ENCODE measurements at places on chromosomes 4 and X. TPM values are rescaled to one million over a fixed set of nuclear protein-coding genes. Genes with fewer than 3 reads are reported as not detected.

- no peak for DNase-seq
These were observed 96.8 kb downstream of the NSUN7 start for GRCh38 chr4:40846532-40846931.

DNA sequence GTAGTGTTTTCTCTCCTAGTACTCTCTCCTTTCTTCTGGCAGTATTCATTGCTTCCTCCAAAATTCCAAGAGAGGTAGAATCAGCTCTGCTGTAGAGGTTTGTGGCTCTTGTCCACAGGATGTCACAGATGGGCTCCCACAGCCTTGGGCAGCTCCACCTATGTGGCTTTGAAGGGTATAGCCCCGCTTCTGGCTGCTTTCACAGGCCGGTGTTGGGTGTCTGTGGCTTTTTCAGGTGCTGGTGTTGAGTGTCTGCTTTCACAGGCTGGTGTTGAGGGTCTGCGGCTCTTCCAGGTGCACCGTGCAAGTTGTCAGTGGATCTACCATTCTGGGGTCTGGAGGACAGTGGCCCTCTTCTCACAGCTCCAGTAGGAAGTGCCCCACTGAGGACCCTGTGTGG, 7.9 kb upstream of the AADAT start:
- DNase-seq = no peak

GRCh38 chr4:139986689-139987501, 167.1 kb downstream of the MAML3 start:
- DNase-seq = peak; percentile 74

DNA sequence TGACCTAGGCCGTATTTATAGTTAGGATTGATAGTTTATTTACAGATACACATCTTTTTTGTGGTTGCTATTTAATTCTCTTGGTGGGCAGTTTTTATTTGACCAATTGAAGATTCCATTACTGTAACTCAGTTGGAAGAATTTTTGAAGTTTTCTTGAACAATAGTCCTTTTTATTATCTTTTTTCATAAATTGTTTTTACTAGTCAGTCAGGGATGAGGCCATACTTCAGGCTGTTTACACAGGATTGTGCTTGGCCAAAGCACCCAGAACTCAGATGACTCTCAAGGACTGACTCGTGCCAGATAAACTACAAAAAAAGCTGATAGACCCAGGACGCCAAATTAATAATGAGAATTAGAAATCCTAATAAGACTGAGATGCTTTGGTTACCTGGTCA, 7.0 kb downstream of the HERC3 start:
- peak; percentile 68 for DNase-seq

GRCh38 chr4:10733481-10734062, 49.0 kb upstream of the CLNK start:
- DNase-seq = no peak

GRCh38 chr4:147747787-147748454, 16.0 kb downstream of the ARHGAP10 start:
- no peak for DNase-seq

DNA sequence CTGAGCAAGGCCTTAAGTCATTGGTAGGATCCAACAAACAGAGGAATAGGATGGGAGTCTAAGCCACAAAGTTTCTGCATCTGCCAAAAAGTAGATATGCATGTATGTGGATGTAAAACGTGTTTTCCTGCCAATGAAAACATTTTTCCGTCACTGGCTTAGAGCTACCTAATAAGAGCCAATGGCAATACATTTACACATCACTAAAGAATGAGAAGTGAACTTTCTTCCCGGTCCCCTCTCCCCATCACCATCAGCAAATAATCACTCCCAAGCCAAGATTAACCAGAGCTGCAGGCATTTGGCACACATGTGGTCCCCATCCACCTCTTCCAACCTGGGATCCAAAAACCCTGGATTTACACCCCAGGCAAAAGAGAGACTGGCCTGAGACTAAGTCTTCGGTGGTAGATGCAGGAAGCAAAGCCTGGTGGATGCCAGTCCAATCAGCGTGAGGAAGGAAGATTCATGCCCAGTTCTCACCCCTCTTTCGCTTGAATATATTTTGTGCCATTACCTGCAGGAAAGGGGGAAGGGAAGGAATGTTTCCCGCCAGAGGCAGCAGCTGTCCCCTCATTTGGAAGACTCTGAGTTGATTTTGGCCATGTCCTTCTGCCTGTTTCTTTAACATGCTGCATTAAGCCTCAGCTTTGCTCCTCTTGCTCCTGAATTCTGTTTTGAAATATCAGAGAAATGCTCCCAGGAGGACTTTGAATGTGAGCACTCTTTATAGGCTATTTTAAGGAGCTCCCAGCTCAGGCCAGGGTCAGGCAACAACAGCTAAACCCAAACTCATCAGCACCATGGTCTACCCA, 131.4 kb downstream of the CHIC2 start:
- peak; percentile 100 for DNase-seq

DNA sequence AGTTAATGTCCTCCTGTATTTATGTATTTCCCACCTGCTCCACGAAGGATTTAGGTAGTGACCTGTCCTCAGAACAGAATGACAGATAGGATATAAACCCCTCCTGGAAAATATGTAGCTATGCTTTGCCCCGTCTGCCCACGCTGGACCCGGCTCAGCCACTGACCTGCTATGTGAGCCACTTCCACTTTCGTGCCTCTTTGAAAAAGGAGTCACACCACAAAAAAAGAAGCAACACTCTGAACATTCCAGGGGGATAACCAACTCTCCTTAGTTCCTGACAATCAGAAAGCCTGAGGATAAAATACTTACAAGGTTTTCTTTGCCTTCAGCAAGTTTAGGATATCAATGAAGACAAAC, 11.1 kb downstream of the ACSL1 start:
- DNase-seq = peak; percentile 44

Gene ANOS1
- 15.3 TPM for total RNA-seq

Gene XIAP
- 53.1 TPM for total RNA-seq

Gene NDUFB11
- total RNA-seq = 79.4 TPM

Measured in astrocyte (in vitro differentiated cells and primary cell).